Activated CD4-positive, CD25-positive, alpha-beta regulatory T cell treated with anti-CD3 and anti-CD28 coated beads, Interleukin-2, amount 50 U/mL, for 72 hours (primary cell): ENCODE measurements at places on chromosomes 1 and 21.

- DNase-seq = no peak
Observed at GRCh38 chr21:26914557-26914956, 52.3 kb downstream of the ADAMTS5 start.

DNA sequence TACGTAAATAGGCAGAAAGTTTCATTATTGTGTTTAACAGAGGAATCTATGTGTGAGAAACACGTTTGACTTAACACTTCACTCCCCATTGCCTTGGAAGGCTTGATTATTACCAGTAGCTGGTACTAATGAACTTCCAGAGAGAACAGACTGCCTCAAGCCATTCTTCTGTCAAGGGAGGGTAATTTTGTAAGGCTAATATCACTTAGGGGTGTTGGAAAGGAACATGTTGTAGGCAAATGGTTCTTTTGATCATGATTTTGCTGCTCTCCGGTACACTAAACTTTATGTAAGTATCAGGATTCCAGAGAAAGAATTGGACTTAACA lies 1.8 kb downstream of the LAMC1 start:
- DNase-seq = no peak

GRCh38 chr1:157941939-157942338 lies 51.5 kb upstream of the KIRREL1 start:
- no peak for DNase-seq

DNA sequence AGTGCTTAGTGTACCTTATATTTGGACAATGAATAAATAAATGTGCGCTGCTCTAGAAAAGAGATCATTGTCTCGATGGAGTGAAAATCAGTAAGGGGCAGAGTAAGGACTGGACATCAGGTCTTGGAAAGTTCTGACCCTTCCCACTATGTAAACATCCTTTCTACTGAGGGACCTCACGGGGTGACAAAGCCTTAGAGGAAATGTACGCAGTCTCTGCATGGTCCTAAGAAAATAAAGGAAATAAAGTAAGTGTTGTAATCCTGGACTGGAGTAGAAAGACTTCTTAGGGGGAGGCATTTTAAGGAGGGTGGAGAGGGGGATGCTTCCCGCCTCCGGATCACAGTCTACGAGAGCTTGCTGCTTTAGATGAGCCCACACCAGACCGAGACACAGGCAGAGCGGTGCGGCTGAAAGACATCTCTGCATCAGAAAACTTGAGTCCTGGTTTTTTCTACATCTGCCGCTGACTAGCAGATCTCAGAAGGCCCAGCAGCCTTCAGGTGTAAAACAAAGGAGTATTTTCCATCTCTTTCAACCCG lies 22.3 kb upstream of the GPR137B start:
- DNase-seq = no peak

DNA sequence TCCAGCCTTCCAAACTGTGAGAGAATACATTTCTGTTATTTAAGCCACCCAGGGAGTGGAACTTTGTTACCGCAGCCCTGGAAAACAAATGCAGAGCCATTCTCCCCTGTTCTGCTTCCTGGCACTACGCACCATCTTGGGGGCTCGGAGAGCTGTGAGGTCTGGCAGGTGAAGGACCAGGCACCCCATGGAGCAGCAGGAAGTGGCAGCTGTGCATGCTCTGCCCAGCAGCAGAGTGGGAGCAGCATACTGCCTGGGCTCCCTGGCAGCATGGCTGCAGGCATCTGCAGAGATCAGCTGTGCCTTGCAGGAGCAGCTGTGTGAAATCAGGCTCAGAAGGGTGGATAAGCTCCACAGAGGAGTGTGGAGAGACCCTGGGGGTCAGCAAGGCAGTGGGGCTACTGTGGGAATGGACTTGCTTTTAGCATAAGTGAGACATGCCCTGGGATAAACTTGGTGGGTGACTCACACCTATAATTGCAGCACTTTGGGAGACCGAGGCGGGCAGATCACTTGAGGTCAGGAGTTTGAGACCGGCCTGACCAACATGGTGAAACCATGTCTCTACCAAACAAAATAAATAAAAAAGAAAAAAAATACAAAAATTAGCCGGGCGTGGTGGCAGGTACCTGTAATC lies 17.7 kb upstream of the ZSCAN20 start:
- no peak for DNase-seq

GRCh38 chr1:18099026-18099425 lies 8.6 kb upstream of the IGSF21 start:
- DNase-seq = no peak

DNA sequence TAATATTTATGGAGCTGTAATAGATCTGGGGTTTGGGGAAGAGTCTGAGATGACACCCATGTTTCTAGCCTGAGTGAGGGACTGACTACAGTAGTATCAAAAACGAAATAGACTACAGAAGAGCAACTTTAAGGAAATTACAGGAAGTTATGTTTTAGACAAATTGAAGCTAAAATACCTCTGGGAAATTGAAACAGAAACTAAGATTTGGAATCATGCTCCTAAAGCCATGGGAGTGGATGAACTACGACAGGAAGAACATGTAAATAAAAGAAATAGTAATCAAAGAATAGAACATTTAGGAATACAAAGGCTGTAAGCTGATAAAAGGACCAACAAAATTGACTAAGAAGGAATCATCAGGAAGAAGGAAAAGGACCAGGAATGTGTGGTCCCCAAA lies 68.9 kb downstream of the KIAA0319L start:
- DNase-seq = no peak

DNA sequence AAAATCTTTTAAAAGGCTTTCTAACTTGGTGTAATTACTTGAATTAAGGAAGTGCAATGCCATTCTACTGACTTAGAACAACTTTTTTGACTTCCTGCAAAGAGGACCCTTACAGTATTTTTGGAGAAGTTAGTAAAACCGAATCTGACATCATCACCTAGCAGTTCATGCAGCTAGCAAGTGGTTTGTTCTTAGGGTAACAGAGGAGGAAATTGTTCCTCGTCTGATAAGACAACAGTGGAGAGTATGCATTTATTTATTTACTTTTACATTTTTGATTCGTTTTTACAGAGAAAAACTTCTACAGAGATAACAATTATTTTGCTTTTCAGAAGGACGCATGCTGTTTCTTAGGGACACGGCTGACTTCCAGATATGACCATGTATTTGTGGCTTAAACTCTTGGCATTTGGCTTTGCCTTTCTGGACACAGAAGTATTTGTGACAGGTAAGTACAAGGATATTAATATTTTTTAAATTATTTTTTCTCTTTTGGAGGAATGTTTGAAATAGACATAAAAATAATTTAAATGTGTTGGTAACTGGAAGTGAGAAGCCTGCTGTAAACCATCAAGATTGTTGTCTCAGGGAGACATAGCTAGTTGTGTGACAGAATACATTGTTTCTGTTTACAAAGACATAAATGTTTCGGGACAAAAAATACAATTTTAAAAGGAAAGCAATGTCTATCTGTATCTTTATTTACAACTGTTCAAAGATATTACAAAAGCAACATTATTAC lies at the start of gene PTPRC:
PTPRC (plus strand) TSS at position 147 of the 742 bp plus-strand sequence; CDS start at position 376, 229 bp downstream.
- DNase-seq = no peak

- no peak for DNase-seq
Observed at GRCh38 chr1:183100361-183100974, 77.2 kb downstream of the LAMC1 start.

DNA sequence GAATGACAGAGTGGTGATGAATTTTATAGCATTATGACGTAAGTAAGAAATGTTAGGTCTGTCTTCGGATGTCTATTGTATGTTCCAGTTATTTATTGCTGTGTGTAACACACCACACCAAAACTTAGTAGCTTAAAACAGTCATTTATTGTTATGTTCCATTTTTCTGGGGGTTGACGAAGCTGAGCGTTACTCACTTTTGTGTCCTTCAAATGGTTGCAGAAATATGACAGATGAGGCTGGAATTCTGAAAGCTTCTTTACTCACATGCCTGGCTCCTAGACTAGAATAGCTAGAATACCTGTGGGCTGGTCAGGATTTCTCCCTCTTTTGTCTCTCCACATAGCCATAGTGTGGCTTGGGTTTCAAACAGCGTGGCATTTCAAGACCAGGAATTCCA lies 62.1 kb upstream of the S1PR1 start:
- no peak for DNase-seq

GRCh38 chr1:177273141-177273540 lies 102.4 kb downstream of the BRINP2 start:
- DNase-seq = no peak

DNA sequence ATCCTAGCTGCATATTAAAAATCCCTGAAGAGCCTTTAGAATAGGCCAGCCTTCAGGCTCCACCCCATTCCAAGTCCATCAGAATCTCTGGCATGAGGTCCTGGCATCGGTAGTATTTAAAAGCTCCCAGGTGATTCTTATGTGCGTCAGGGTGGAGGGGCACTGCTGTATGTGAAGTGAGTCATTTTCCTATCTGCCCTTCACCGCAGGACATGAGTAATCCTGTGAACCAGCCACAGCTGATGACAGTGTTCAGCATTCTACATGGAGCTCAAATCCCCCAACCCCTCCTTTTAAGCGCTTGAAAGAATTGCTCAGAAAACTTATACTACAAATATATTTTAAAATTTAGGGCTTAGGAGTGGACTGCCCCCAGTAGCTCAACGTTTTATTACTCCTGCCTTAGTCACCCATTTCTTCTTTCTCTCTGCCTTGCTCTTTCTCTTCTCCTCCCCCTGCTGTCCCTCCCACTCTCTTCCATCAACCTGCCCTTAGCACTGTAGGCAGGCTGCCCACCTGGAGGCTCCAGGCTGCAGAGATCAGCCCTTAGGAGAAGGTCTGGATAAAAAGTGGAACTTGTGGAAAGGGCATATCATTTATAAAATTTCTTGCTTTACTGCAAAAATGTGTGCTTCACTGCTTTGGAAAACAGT lies 73.8 kb upstream of the ZNF281 start:
- DNase-seq = peak; percentile 54

DNA sequence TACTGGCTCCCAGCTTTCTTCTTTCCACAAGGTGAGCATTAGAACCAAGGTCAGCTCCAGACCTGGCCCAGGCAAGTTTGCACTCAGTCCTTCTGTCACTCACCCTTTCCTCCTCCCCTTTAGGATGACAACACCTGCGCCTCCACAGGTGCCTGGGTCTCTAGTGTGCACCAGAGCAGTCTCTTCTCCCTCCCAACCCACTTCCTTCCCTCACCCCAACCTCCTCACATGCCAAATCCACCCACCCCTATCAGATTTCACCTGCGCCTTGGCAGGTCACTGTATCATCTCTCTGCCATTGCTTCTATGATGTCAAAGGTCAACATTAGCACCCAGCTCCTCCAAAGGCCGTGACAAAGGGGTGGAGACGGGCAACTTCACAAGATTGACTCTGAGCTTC lies 38.0 kb downstream of the LBR start:
- no peak for DNase-seq

GRCh38 chr1:11855430-11855829 lies 3.3 kb downstream of the NPPB start:
- DNase-seq = no peak

DNA sequence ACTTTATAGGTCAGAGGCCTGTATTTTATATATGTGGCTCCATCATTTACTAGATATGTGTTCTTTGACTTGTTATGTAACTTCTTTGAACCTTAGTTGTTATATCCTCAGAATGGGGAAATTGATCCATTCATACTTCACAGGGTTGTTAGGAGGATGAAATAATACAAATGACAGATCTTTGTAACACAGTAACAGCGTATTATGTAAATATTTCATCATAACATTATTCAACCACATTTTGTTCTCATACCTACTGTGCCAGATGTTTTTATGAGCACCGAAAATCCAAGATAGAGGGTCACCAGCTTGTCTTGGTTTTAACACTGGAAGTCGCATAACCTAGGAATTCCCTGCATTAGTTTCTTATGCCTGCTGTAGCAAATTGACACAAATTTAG lies 3.3 kb downstream of the SUCO start:
- DNase-seq = no peak

GRCh38 chr1:18380288-18380687 lies 100.4 kb upstream of the KLHDC7A start:
- DNase-seq = no peak

DNA sequence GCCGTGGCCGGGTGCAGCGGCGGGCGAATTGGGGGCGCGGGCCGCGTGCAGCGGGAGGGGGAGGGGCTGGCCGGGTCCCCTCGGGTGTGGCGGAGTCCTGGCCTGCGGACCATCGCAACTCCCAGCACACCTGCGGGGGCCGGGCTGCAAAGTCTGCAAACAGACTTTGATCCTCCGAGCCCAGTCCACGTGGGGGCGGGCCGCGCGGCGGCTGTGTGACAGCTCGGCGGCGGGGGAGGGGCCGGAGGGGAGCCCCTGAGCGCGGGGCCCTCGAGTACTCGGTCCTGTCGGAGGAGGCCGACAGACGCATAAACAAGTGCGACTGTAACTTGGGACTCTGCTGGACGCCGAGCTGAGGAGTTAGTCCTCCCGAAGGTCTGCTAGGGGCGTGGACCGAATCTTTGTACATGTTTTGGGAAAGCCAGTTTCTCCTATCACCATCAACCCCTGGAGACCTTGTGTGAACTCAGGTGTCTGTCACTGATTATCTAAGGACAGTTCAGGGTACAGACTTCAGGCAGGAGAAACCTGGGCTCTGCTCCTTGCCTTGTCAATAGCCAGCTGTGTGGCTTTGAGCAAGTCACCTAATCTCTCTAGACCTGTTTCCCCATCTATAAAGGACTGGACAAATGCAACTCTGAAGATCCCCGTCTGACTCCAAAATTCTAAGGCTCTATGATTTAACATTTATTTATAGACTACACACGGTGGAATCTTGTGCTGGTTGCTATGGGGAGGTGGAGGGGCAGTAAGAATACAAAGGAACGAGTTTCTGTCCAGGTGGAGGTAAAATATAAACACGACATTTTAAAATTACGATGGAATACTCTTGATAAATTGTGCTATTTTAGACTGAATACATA lies 710 bp upstream of the SLC30A1 start:
- DNase-seq = no peak

- DNase-seq = no peak
Observed at GRCh38 chr1:10160907-10161490, 49.4 kb upstream of the KIF1B start.

- no peak for DNase-seq
Observed at GRCh38 chr1:11697188-11697892, 5.8 kb downstream of the DRAXIN start.

- no peak for DNase-seq
Observed at GRCh38 chr1:12031039-12031980, 12.0 kb downstream of the MIIP start.

DNA sequence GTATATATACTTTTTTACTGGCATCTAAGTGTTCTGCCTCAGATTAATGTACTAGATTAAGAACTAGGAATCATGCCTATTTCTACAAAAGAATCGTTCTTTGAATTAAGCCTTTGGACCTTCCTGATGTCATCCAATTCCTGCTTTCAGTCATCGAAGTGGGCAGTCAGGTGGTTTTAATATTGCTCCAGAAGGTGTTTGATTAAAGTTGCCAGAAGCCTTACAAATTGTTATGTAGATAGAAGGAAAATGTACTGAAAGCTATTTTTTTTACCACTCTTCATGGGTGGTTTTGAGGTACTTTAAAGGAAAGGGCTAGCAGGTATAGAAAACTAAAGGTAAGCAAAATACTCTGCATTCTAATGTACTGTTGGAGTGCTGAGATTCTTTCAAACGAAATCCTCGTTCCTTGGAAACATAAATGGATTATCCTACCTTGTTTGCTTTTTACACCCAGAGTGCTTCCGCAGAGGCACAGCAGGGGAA lies 716 bp downstream of the CTBS start:
- DNase-seq = no peak
